Mammary epithelial cell (primary cell): ENCODE measurements at places on chromosomes 3 and 15. TPM values are rescaled to one million over a fixed set of nuclear protein-coding genes. Genes with fewer than 3 reads are reported as not detected.

The GADL1 gene
- not detected in 2 replicates for total RNA-seq

The FURIN gene
- total RNA-seq = 50.3 TPM

The IREB2 gene
- 36.9 and 38.6 TPM in 2 replicates for total RNA-seq

The TNFSF10 gene
- total RNA-seq = 3.2 TPM

The SQOR gene
- 65.7 TPM for total RNA-seq

The CLRN1 gene
- total RNA-seq = not detected

The ESYT3 gene
- total RNA-seq = 2.8 TPM

The CYP19A1 gene
- total RNA-seq = 0.17 TPM

The UNC13C gene
- total RNA-seq = 0.33 TPM

The ILDR1 gene
- 1.2 TPM for total RNA-seq

The SNX22 gene
- 0.17 TPM for total RNA-seq

The EPHB1 gene
- total RNA-seq = not detected

The CHST14 gene
- total RNA-seq = 9.8 TPM

The CCR9 gene
- not detected for total RNA-seq

The ACKR2 gene
- 0.52 and 1.1 TPM in 2 replicates for total RNA-seq

The HEMK1 gene
- 23.1 and 26.1 TPM in 2 replicates for total RNA-seq

The CCRL2 gene
- total RNA-seq = not detected in 2 replicates

The UBAP1L gene
- 2.3 TPM in 2 replicates for total RNA-seq

The GPR171 gene
- not detected for total RNA-seq

The RASGRP1 gene
- not detected in 2 replicates for total RNA-seq

The TMEM207 gene
- not detected in 2 replicates for total RNA-seq

The IMPG2 gene
- 0.14 and 0.19 TPM in 2 replicates for total RNA-seq

The CPB1 gene
- not detected in 2 replicates for total RNA-seq

The CCNB2 gene
- total RNA-seq = 2.8 TPM

The TMA7 gene
- 80.5 TPM for total RNA-seq

The LMAN1L gene
- total RNA-seq = 0.14 TPM in 1 of 2 replicates, not detected in the other

The MAP1A gene
- total RNA-seq = 0.32 and 0.52 TPM in 2 replicates

The STXBP5L gene
- total RNA-seq = not detected in 2 replicates

The SLC12A1 gene
- total RNA-seq = not detected in 2 replicates

The MOBP gene
- total RNA-seq = not detected in 2 replicates

The PLA2G4B gene
- 1.5 TPM for total RNA-seq

The SPPL2A gene
- total RNA-seq = 107 TPM

The TGM5 gene
- 1.2 TPM for total RNA-seq

The GOLGA8Q gene
- 0.49 TPM in 1 of 2 replicates, not detected in the other for total RNA-seq

The CADPS gene
- total RNA-seq = not detected

The CAMKV gene
- not detected for total RNA-seq

The CHRM5 gene
- not detected in 2 replicates for total RNA-seq

The TMEM158 gene
- 5.0 TPM for total RNA-seq

The RGMA gene
- total RNA-seq = 0.83 TPM

The CSTA gene
- 222 and 335 TPM in 2 replicates for total RNA-seq

The THAP10 gene
- total RNA-seq = 4.9 and 5.5 TPM in 2 replicates

The DUOXA1 gene
- 5.5 and 6.8 TPM in 2 replicates for total RNA-seq

The SLC35A5 gene
- total RNA-seq = 26.9 and 28.4 TPM in 2 replicates

The DPH6 gene
- total RNA-seq = 16.3 TPM

The CLDN16 gene
- 0.21 and 1.3 TPM in 2 replicates for total RNA-seq

The SYNPR gene
- total RNA-seq = not detected

The TAGLN3 gene
- total RNA-seq = 0.50 TPM

The RFX7 gene
- total RNA-seq = 14.7 TPM
